ENCODE measurements at places on chromosomes 3 and 15. TPM values are rescaled to one million over a fixed set of nuclear protein-coding genes. Genes with fewer than 3 reads are reported as not detected.

- peaks cover 44% of the 10 kb centered on the region for H3K4me1 ChIP-seq
- H3K36me3 ChIP-seq = no peaks in the 10 kb centered on the region
- no peak overlapping the region for H3K4me3 ChIP-seq
- H3K27ac ChIP-seq = no peak overlapping the region
- no peaks in the 10 kb centered on the region for H3K27me3 ChIP-seq
Observed at GRCh38 chr3:71425491-71426071, 157.9 kb downstream of the FOXP1 start.

Gene NPAP1
- total RNA-seq = 0.16 TPM

- no peaks in the 10 kb centered on the region for H3K36me3 ChIP-seq
- no peaks in the 10 kb centered on the region for H3K4me1 ChIP-seq
- no peak overlapping the region for H3K27ac ChIP-seq
- no peaks in the 10 kb centered on the region for H3K27me3 ChIP-seq
- no peak for DNase-seq
- no peak overlapping the region for H3K4me3 ChIP-seq
Observed at GRCh38 chr15:81768773-81769172, 277.0 kb downstream of the MEX3B start.

GRCh38 chr3:170324962-170325361 lies 32.6 kb upstream of the SKIL start:
- no peak overlapping the region for H3K27ac ChIP-seq
- no peak for DNase-seq
- no peak overlapping the region for H3K4me3 ChIP-seq
- H3K4me1 ChIP-seq = no peaks in the 10 kb centered on the region
- H3K36me3 ChIP-seq = no peaks in the 10 kb centered on the region

Gene SNTN
- total RNA-seq = not detected

- H3K36me3 ChIP-seq = no peaks in the 10 kb centered on the region
- H3K27ac ChIP-seq = no peak overlapping the region
- no peak overlapping the region for H3K4me3 ChIP-seq
- no peak for DNase-seq
- H3K4me1 ChIP-seq = no peaks in the 10 kb centered on the region
Observed at GRCh38 chr3:147773116-147773630, 364.0 kb downstream of the ZIC1 start.

- peaks cover 29% of the 10 kb centered on the region for H3K4me1 ChIP-seq
- H3K27me3 ChIP-seq = no peaks in the 10 kb centered on the region
- peak overlapping the region; percentile 52 for H3K27ac ChIP-seq
- no peaks in the 10 kb centered on the region for H3K36me3 ChIP-seq
Observed at GRCh38 chr3:24242012-24242698, 252.5 kb downstream of the THRB start.

- no peaks in the 10 kb centered on the region for H3K36me3 ChIP-seq
- no peak overlapping the region for H3K27ac ChIP-seq
- H3K4me3 ChIP-seq = no peak overlapping the region
Observed at GRCh38 chr3:8319935-8320634, 181.5 kb upstream of the LMCD1 start.

DNA sequence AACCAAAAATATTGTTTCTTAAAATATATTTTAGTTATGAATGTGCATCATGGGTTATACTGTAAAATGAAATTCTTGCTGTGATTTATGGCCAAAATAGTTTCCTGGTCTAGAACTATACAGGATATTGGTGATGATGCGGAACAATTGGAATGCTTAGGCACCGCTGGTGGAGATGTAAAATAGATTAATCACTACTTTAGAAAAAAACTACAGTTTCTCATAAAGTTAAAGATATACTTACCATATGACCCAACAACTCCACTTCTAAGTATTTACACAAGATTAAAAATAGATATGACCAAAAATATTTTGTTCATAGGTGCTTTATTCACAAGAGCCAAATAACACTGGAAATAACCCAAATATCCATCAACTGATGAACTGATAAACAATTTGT lies 126.7 kb downstream of the TUSC7 start:
- no peak for DNase-seq
- H3K27me3 ChIP-seq = no peaks in the 10 kb centered on the region
- no peaks in the 10 kb centered on the region for H3K4me1 ChIP-seq
- H3K36me3 ChIP-seq = no peaks in the 10 kb centered on the region

DNA sequence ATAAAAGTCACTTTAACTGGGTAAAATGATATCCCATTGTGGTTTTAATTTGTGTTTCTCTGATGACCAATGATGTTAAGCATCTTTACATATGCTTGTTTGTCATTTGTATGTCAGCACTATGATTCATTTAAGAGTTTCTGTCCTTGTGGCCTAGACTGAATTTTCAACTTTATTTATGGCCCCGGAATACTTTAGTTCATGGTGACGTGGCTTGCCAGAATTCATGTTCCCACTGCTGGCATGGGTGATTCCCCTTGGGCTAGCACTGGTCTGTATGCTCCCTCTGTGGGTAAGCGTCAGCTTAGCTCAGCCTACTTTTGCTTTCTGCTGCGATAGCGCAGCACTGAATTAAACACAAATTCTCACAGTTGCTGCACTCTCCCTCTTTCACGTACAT lies 436.3 kb upstream of the SGO1 start:
- no peaks in the 10 kb centered on the region for H3K36me3 ChIP-seq
- no peaks in the 10 kb centered on the region for H3K27me3 ChIP-seq
- no peak overlapping the region for H3K4me3 ChIP-seq
- no peak overlapping the region for H3K27ac ChIP-seq
- H3K4me1 ChIP-seq = no peaks in the 10 kb centered on the region

GRCh38 chr15:62649793-62650420 lies 392.6 kb upstream of the TPM1 start:
- H3K36me3 ChIP-seq = no peaks in the 10 kb centered on the region
- H3K4me3 ChIP-seq = no peak overlapping the region

Gene HOMER2
- 0.40 TPM for total RNA-seq

DNA sequence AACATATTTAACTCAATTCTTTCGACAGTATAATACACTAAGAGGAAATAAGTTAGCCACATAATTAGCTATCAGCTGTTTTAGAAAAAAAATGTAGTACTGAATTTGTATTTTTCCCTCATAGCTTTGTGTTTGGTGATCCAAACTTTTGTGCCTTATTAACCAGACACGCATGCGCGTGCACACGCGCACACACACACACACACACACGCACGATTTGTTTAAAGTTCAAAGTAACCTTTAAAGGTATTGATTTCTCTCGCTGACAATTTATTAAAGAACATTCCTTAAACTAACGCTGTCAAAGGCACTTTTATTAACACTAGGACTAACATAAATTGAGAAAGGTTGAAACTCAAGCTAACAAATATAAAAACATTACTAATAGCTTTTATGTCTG lies 198.9 kb downstream of the ROBO1 start:
- no peaks in the 10 kb centered on the region for H3K36me3 ChIP-seq
- H3K27me3 ChIP-seq = no peaks in the 10 kb centered on the region
- H3K4me3 ChIP-seq = no peak overlapping the region

Gene CELSR3
- total RNA-seq = 2.5 TPM

Gene IQCF5
- total RNA-seq = not detected

Gene SH2D7
- 9.7 TPM for total RNA-seq

GRCh38 chr3:101938262-101938847 lies 89.0 kb downstream of the NFKBIZ start:
- H3K4me1 ChIP-seq = no peaks in the 10 kb centered on the region
- no peaks in the 10 kb centered on the region for H3K36me3 ChIP-seq
- no peak overlapping the region for H3K4me3 ChIP-seq
- no peaks in the 10 kb centered on the region for H3K27me3 ChIP-seq
- H3K27ac ChIP-seq = no peak overlapping the region

- no peak overlapping the region for H3K4me3 ChIP-seq
- H3K4me1 ChIP-seq = no peaks in the 10 kb centered on the region
- H3K36me3 ChIP-seq = no peaks in the 10 kb centered on the region
Observed at GRCh38 chr15:39407116-39407515, 173.8 kb upstream of the THBS1 start.

- H3K4me3 ChIP-seq = no peak overlapping the region
- H3K36me3 ChIP-seq = no peaks in the 10 kb centered on the region
- H3K4me1 ChIP-seq = peaks cover 23% of the 10 kb centered on the region
Observed at GRCh38 chr3:124559846-124560574, 170.2 kb upstream of the UMPS start.

GRCh38 chr15:49877117-49877872 lies 241.7 kb downstream of the ATP8B4 start:
- no peak for DNase-seq
- peaks cover 10% of the 10 kb centered on the region for H3K4me1 ChIP-seq
- H3K36me3 ChIP-seq = no peaks in the 10 kb centered on the region
- peak overlapping the region; percentile 88 for H3K27ac ChIP-seq

GRCh38 chr3:75048650-75049049 lies 434.2 kb upstream of the CNTN3 start:
- no peaks in the 10 kb centered on the region for H3K4me1 ChIP-seq
- H3K36me3 ChIP-seq = no peaks in the 10 kb centered on the region
- no peaks in the 10 kb centered on the region for H3K27me3 ChIP-seq

GRCh38 chr15:45164914-45165313 lies 22.9 kb downstream of the SHF start:
- no peaks in the 10 kb centered on the region for H3K36me3 ChIP-seq
- H3K4me3 ChIP-seq = no peak overlapping the region
- H3K27me3 ChIP-seq = no peaks in the 10 kb centered on the region
- DNase-seq = no peak
- peaks cover 11% of the 10 kb centered on the region for H3K4me1 ChIP-seq

Gene MKRN3
- total RNA-seq = 0.80 TPM

Gene ZNF80
- not detected for total RNA-seq

DNA sequence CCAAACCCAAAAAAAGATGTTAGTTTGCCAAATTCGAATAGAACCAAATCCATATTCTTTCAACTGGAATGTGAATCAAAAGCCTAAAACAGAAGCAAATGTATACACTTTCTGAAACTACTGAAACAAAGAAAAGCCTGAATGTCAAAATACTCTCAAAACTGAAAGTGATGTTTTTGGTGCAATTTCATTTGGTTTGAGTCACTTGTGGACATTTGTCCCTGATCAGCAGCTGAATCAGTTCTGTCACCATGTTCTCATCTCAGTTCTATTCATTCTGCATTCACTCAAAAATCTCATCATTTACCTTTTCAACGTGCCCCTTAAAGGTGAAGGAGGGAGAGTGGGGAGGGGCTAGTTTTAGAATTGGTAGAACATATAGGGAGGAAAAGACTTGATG lies 266.8 kb downstream of the ABHD5 start:
- peaks cover 17% of the 10 kb centered on the region for H3K27me3 ChIP-seq
- no peak for DNase-seq
- H3K36me3 ChIP-seq = no peaks in the 10 kb centered on the region
- no peak overlapping the region for H3K4me3 ChIP-seq
- peaks cover 6% of the 10 kb centered on the region for H3K4me1 ChIP-seq
- H3K27ac ChIP-seq = no peak overlapping the region

DNA sequence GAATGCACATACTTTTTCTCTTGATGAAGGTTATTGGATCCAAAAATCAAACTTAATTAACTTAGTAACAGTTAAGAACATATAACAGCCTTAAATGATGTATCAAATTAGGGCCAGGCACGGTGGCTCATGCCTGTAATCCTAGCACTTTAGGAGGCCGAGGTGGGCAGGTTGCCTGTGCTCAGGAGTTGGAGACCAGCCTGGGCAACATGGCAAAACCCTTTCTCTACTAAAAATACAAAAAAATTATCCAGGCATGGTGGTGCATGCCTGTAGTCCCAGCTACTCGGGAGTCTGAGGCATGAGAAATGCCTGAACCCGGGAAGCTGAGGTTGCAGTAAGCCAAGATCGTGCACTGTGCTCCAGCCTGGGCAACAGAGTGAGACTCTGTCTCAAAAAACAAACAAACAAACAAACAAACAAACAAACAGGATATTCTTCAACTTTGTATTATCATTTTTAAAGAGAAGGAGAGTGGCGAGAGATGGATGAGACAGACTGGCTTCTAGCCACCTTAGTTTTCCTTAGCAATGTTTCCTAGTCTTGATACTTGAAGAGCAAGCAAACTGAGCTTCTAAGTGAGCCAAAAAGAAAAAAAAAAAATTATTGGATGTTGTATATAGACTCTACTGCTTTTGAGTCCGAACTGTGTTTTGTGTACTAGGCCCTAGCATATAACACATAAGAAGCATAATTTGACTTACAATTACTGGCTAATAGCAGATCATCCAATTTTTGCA lies 13.8 kb downstream of the SPRED1 start:
- no peak overlapping the region for H3K4me3 ChIP-seq
- H3K4me1 ChIP-seq = no peaks in the 10 kb centered on the region
- no peak overlapping the region for H3K27ac ChIP-seq
- H3K36me3 ChIP-seq = no peaks in the 10 kb centered on the region
- DNase-seq = no peak
- H3K27me3 ChIP-seq = no peaks in the 10 kb centered on the region

DNA sequence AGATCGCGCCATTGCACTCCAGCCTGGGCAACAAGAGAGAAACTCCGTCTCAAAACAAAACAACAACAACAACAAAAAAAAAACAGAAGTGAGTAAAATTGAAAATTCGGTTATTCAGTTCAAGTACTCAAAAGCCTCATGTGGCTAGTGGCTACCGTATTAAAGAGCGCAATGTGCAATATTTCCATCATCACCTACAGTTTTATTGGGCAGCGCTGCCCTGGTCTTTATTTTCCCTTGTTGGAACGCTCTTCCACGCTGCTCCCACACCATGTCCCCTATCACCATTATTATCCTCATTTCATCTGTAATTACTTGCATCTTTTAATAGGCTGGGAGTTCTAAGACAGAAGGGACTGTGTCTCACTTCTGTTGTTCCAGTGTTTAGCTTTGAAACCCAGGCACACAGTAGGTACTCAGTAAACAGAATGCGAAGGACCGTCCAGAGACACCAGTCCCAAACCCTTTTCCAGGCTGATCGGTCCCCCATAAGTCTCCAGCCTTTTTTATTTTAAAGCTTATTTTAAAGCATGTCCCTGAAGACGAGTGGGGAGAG lies 423 bp upstream of the HACD3 start:
- no peaks in the 10 kb centered on the region for H3K27me3 ChIP-seq
- H3K36me3 ChIP-seq = no peaks in the 10 kb centered on the region
- H3K27ac ChIP-seq = peak overlapping the region; percentile 80
- H3K4me3 ChIP-seq = peak overlapping the region; percentile 81
- no peak for DNase-seq

DNA sequence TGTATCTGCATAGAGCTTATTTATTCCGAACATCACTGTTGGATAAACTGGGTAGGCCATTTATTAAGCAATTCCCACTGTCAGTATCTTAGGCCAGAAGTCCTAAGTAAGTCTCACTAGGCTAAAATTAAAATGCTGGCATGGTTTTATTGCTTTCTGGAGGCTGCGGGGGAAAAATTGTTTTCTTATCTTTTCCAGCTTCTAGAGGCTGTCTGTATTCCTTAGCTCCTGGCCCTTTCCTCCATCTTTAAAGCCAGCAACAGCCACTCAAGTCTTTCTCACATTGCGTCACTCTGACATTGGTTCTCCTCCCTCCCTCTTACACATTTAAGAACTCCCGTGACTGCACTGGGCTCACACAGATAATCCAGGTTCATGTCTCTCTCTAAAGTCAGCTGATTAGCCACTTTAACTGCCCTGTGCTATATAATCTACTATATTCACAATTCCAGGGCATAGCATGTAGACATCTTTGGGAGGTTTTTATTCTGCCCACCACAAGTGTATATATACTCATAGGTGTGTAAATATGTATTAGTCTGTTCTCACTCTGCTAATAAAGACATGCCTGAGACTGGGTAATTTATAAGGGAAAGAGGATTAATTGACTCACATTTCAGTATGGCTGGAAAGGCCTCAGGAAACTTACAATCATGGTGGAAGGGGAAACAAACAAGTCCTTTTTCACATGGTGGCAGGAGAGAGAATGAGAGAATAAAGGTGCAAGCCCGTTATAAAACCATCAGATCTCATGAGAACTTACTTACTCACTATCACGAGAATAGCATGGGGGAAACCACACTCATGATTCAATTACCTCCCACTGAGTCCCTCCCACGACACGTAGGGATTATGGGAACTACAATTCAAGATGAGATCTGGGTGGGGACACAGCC lies 113.5 kb upstream of the SLC7A14 start:
- H3K36me3 ChIP-seq = no peaks in the 10 kb centered on the region
- H3K4me3 ChIP-seq = no peak overlapping the region
- no peaks in the 10 kb centered on the region for H3K4me1 ChIP-seq
- no peak overlapping the region for H3K27ac ChIP-seq
- no peaks in the 10 kb centered on the region for H3K27me3 ChIP-seq

Measured in transverse colon (tissue), 4 donors.